ENCODE measurements at places on chromosomes 1 and 21.

DNA sequence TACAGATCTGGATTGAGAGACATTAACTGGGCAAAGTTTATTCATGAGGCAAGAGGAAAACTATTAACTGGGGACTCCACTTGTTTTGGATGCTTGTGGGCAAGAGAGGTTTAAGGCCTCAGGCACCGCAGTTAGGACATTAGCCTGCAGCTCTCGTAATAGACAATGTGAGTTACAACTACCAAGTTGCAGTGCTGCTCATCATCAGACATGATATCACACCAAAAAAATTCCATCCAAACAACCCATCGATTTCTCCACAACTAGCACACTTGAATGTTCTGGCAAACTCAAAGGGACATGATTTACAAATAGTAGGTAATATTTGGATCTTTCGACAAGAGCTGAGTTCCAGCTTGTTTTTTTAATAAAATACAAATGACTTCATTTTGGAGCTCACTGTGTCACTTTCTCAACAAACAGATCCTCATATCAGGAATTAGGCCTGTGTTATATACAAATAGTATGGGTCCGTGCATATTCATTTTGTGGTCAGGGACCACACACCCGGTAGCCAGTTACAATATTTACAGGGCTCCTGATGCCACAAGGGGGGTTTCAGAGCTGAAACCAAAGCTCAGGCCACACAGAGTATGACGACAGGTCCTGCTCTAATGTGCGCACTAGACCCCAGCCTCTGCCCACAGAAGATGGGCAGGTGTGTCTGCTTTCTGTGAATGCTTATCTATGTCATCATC is 128.0 kb downstream of the TGFBR3 start:
- DNase-seq, result no peak

DNA sequence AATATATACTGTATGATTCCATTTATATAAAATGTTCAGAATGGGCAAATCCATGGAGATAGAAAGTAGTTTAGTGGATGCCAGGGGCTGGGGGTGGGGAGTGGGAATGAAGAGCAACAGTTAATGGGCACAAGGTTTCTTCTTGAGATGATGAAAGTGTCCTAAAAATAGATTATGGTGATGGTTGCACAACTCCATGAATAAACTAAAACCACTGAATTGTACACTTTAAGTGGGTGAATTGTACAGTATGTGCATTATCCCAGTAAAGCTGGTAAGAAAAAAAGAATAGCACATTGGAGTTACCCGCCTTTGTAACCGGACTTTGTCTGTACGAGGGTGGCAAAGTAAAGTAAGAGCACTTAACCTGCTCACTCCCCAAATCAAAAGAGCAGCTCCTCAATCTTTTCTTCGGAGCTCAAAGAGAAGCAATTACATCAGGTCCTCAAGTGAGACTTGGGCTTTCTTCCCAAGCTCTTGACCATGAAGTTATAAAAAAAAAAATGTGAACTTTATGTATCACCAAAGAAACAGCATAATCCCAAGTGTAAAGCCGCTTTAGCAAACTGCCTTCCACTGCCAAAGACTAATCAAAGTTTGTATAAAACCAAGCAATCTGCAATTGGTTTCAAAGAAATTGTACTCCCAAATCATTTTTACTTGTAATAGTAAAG is 32.1 kb downstream of the ALDH9A1 start:
- DNase-seq, result no peak

- DNase-seq, result no peak
Observed at GRCh38 chr1:118960567-118961136, 27.5 kb downstream of the TBX15 start.

- no peak for DNase-seq
Observed at GRCh38 chr1:10639011-10639774, 157.3 kb downstream of the CASZ1 start.

DNA sequence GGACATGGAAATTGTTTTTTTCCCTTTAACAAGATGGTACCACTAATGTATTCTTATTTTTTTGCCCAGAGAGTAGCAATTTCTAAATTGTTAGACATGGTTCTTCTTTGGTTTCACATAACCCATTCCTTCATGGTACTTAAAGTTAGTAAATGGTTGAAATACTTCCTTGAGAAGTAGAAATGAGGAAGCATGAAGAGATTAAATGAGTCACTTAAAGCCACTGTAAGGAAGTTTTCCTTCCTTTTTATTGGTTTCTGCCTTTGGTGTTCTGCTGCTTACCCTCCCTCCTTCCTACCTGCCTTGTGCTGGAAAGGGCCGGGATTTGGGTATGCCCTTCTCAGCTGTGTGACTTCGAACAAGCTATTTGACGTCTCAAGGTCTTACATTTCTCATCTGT is 101.0 kb downstream of the KIF26B start:
- DNase-seq, result no peak

DNA sequence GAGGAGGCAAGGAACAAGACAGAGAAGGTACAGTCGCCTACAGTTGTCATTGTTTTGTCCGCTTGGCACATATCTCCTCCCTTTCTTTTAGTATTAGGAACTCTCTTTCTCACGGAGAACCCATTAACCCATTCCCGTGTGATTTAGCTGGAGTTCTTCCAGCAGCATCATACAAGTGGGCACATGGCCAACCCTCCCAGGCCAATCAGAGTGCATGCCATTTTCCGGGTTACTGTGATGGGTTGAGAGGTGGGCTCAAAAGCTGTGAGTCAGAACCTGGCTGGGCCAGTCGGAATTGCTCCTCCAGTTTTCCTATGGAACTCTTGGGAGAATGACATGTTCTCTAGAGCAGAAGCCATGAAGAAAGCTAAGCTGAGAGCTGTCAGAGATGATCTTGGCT is 83.1 kb upstream of the SOD1 start:
- no peak for DNase-seq

DNA sequence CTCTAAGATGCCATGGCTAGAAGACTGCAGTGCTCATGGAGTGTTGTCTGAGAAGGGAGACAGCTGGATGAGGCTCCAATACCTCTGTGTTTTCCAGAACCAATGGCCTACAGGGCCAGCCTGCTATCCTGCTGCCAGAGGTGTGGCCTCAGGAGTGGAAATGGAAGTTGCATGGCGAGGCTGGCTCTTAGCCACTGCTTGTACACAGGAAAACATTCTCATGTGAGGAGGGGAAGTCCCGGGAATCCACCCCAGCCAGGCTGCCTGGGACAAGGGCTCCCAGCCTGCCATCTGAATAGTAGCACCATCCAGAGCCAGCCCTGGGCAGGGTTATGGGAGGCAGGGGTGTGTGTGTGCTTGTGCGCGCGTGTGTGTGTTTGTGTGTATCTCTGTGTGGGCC is 56.5 kb downstream of the SDC3 start:
- no peak for DNase-seq

GRCh38 chr1:18200136-18200717 is 92.6 kb downstream of the IGSF21 start:
- DNase-seq, result no peak

DNA sequence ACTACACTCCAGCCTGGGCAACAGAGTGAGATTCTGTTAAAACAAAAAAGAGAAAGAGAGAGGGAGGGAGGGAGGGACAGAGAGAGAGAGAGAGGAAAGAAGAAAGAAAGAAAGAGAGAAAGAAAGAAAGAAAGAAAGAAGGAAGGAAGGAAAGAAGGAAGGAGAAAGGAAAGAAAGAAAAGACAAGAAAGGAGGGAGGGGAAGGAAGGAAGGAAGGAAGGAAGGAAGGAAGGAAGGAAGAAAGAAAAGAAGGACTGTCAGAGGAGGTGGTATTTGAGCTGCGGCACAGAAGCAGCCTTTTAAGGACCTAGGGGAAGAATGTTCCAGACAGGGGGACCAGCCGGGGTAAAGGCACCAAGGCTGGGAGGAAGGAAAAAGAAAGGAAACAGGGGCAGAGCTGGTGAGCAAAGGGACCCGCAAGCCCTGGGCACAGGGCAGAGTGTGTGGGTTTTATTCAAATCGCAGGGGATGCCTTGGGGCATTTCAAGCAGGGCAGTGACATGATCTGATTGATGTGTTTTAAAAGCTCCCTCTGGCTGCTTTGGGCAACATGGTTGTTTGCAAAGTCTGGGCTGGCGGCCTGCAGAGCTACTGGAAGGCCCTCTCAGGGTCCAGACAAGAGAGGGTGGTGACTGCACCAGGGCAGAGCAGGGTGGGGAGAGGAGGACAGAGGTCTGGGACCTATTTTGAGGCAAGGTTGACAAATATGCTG is 176.9 kb upstream of the VAMP3 start:
- DNase-seq, result no peak

GRCh38 chr21:45180246-45180599 is 105.8 kb downstream of the ADARB1 start:
- no peak for DNase-seq

DNA sequence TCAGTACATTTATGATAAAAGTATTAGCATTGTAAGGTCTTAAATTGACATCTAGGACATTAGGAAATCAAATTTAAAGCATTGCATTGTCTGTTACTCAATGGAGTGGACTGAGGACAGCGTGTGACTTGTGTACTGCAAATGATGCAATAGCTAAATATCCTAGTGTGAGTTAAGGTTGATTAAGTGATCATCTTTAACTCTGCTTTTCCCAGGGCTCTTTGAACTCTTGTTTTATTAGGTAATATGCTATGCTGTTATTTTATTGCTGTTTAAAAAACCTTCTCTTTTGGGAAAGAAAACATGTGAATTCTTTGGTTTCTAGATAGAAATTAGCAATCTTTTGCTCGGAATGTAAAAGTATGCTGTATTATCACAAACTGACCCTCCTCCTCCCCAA is 38.6 kb downstream of the NFIA start:
- DNase-seq, result no peak

DNA sequence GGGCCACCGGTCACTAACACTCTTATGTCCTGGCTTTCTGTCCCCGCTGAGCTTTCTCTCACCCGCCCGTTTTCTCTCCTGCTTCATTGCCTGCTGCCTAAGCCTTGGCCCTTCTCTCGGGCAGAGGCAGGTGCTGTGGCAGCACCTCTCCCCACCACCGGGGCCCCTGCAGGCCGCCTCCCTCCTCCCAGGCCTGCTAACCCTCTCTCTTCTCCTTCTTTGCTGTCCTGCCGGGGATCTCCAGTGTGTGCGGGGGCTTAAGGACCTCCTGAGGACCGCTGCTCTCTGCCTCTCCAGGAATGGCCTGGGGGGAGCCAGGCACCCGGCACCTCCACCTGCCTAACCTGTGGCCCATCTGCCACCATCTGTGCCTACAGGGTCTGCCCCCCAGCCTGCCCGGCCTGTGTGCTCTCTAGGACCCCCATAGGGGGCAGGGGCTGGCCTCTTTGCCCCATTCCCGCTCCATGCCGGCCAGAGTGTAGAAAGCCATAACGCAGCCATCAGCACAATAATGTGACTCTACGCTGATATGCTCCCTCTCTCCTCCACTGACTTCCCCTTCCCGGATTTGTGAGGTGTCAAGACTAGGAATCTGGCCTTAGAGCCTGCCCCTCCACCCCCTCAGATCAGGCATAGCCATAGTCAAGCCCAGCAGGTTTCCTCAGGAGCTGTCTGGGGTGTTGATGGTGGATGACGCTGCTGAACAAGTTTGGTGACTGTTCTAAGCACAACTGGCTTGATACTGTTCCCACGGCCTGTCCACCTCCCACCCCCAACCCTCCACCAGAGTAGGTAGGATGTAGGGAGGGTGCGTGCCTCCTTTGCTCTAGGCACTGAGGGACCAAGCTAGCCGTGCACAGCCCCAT is 6.1 kb upstream of the SFN start:
- no peak for DNase-seq

GRCh38 chr1:181499825-181500224 is 16.5 kb downstream of the CACNA1E start:
- DNase-seq, result no peak

DNA sequence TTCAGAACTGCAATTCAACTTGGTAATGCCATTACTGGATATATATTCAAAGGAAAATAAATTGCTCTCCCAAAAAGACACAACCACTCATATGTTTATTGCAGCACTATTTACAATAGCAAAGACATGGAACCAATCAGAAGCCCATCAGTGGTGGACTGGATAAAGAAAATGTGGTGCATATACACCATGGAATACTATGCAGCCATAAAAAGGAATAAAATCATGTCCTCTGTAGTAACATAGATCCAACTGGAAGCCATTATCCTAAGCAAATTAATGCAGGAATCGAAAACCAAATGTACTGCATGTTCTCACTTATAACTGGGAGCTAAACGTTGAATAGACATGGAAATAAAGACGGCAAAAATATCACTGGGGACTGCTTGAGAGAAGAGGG is 117.0 kb downstream of the MAP3K21 start:
- no peak for DNase-seq

DNA sequence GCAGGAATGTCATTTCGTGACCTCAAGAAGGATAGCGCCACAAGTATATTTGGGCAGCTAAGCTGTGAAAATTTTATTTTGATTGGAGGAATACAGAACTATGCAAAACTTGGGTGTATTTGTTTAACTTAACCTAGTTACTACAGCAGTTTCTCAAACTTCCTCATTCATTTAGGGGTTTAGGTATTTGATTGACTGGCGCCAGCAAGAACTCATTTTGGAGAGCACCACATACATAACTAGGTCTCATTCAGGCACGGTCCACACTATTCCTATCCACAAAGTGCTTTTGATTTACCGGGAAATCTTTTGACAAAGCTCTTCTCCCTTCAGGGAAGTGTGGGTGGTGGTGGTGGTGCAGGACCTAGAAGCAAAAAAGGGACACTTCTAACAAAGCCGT is 155.1 kb upstream of the NRIP1 start:
- DNase-seq, result no peak

- DNase-seq, result no peak
Observed at GRCh38 chr1:17924578-17924977, 169.4 kb downstream of the ACTL8 start.

GRCh38 chr1:178019622-178020021 is 49.8 kb upstream of the SEC16B start:
- DNase-seq, result no peak

DNA sequence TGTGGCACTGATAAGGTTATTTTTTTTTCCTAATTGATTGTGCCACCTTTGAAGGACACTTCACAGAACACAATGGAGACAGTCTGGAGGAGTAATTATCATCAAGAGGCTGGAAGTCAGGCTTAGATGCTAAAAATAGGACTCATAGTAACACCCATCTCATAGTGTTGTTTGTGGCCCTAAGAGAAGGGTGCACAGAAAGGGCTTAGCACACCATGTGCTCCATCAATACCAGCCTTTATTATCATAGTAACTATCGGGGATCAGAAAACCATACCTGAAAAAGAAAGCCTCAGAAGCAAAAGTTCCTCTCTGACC is 11.9 kb downstream of the NIPAL3 start:
- DNase-seq, result no peak

- DNase-seq, result no peak
Observed at GRCh38 chr21:36325373-36326010, 5.5 kb downstream of the MORC3 start.

GRCh38 chr1:159171688-159172501 is 480 bp downstream of the CADM3 start:
- DNase-seq, result no peak

GRCh38 chr1:234913278-234913649 is 215.4 kb downstream of the TOMM20 start:
- DNase-seq, result no peak

- DNase-seq, result no peak
Observed at GRCh38 chr1:221823149-221823548, 81.3 kb upstream of the DUSP10 start.

DNA sequence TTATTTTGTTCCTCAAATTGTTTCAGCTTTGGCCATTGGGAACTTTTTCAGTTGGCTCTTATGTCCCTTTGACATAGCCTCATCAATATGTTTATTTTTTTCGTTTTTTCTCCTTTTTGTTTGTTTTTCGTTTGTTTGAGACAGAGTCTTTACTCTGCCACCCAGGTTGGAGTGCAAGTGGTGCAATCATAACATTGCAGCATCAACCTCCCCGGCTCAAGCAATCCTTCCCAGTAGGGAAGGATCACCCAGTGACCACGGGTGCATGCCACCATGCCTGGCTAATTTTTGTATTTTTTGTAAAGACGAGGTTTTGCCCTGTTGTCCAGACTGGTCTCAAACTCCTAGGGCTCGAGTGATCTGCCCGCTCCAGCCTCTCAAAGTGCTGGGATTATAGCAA is 8.1 kb downstream of the POLR3GL start:
- DNase-seq, result no peak

All from GDM1 (cell line).